Foreskin keratinocyte (primary cell): ENCODE measurements at places on chromosomes 7 and 10. TPM values are rescaled to one million over a fixed set of nuclear protein-coding genes. Genes with fewer than 3 reads are reported as not detected.
A peak's percentile ranks its signal among the peaks of the same experiment; 100 is the strongest.

The GPRIN2 gene
- 0.58 and 0.78 TPM in 2 replicates for total RNA-seq

DNA sequence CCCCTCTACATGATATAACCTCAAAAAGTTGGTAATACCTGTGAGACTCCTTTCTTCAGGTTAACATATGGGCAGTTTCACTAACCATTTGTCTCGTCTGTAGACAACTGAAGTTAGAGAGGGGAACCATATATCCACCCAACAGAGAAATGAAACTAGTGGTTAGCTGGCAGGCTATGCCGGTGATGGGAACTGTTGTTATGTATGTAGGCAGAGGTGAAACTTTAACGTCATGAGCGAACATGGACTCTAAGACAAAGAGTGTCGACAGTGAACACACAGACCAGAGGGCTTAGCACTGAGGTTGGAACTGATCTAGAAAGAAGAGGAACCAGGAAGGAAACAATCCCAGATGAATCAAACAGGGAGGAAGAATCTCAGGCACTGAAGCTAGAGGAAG lies 112.4 kb downstream of the ELMO1 start:
- DNase-seq = no peak

- DNase-seq = no peak
Observed at GRCh38 chr7:73834626-73835191, 3.9 kb downstream of the CLDN4 start.

DNA sequence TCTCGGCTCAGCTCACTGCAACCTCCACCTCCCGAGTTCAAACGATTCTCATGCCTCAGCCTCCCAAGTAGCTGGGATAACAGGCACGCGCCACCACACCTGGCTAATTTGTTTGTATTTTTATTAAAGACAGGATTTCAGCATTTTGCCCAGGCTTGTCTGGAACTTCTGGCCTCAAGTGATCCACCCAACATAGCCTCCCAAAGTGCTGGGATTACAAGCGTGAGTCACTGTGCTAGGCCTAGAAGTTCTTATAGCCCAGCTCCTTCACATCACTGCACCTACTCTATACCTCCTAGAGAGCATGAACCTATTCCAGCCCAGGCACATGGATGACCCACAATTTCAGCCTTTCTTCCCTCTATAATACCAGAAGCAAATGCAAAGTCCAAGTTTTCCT lies 1.3 kb upstream of the BLOC1S2 start:
- peak; percentile 46 for DNase-seq

GRCh38 chr10:104835422-104835821 lies 194.3 kb downstream of the SORCS3 start:
- DNase-seq = no peak

DNA sequence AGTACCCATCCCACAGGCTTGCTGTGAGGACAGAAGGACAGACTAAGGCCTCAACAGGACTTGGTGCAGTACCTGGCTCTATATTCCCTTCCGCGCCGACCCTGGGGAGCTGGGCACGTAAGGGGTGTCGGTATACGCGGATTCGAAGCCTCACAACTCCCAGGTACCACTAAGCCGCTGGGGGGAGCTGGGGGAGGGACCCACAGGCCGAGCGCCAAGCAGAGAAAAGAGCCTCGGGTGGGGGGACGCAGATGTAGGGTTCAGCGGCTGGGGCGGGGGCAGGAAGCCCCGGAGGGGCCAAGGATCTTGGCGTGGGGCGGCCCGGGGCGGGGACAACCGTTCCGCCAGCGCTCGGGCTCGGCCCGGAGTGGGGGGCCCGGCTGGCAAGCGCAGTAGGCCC lies 126.4 kb upstream of the ZNF746 start:
- peak; percentile 33 for DNase-seq
